ENCODE measurements at places on chromosomes 5 and 9.

DNA sequence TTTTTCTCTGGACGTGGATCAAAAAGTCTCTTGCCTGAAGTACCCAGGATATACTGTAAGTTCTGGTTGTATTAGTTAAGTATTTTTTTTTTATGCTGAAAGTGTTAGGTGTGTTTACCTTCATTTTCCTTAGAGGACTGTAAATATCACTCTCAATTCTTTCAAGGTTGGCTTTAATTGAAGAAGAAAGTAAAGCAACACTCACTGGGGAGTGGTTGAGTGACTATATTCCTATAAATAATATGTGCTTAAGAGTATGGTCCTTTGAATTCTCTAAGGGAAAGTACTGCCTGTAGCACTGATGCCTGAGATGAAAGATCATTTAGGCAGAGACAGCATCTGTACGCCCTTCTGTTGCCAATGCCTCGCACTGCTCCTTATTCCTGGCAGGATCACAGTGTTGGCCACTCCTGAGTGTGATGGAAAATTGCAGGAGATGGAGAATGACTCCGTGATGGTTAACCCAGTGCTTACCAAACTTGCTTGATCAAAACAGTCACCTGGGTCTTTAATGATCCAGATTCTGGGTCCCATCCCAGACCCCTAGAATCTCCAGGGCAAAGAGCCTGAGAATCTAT is 182.0 kb upstream of the MPDZ start:
- no peak for DNase-seq

- DNase-seq, result peak; percentile 6
Measured at GRCh38 chr5:18393565-18394442, 759.5 kb downstream of the TAF11L14 start.

DNA sequence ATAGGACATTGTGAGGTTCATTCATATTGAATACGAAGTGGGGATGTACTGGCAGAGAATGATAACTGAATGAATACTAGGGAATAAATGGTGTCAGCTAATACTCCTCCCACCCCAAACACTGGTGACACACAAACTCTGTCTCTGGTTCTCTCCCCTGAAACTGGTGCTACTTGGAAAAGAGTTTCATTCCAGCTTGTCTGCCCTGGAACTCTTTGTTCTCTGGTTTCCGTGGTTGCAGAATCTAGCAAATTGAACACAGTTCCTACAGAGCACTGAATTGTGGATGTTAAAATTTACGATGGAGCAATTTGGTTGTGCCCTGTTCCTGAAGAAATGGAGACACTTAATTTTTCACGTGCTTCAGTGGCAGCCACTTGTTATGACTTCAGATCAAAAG is 181.7 kb downstream of the KCTD16 start:
- no peak for DNase-seq

DNA sequence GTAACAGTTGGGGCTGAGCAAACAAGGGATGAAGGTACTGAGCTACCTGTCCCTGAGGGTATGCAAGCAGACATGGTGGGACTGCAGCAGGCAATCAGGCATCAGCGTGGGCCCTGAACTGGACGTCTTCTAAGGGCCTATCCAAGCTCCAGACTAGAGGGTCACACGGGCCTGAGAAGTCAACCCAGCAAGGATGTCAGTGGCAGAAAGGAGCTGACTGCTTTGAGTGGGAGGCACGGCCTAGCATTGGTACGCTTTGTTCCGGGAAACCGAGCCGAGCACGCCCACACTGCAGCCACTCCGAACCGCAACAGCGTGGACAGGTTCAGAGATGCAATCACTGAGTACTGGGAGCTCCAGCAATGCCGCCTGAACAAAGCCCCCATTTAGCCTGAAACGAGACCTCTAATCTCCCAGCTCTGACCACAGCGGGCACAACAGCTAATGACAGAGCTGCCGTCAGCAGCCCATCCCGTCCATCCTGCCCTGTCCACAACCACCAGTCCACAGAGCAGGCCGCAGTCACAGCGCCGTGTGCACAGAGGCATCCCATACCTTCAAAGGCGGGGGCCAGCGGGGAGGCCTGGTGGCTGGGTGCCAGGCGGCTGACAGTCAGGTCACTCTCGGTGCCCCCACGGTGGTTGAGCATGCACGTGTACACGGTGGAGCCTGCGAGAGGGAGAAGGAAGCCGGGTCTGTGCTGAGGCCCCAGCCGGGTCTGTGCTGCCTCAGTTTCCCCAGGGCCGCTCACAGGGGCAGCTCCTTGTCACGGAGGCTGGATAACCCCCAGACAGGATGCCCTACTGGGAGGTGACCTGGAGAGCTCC is 44.2 kb downstream of the SARDH start:
- DNase-seq, result no peak

DNA sequence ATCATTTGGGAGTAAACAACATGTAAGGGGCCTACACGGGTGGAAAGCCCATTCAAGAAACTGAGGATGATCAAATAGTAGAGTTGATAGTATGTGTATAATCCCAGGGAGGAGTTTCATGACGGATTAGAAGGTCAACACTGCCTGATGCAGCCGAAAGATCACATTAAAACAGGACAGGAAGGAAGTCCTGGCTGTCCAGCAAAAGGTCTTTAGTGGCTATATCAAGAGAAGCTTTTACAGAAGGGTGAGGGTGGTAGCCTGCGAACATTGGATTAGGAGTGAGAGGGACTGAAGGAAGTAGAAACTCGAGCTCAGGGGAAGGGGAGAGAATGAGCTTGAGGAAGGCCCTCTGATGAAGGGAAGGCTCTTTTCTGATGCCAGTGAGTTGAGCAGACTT is 36.0 kb downstream of the DOCK8 start:
- DNase-seq, result no peak

- no peak for DNase-seq
Measured at GRCh38 chr9:96020792-96021550, 145.5 kb downstream of the ERCC6L2 start.

GRCh38 chr9:112755016-112755427 is 4.5 kb downstream of the SNX30 start:
- DNase-seq, result peak; percentile 70

DNA sequence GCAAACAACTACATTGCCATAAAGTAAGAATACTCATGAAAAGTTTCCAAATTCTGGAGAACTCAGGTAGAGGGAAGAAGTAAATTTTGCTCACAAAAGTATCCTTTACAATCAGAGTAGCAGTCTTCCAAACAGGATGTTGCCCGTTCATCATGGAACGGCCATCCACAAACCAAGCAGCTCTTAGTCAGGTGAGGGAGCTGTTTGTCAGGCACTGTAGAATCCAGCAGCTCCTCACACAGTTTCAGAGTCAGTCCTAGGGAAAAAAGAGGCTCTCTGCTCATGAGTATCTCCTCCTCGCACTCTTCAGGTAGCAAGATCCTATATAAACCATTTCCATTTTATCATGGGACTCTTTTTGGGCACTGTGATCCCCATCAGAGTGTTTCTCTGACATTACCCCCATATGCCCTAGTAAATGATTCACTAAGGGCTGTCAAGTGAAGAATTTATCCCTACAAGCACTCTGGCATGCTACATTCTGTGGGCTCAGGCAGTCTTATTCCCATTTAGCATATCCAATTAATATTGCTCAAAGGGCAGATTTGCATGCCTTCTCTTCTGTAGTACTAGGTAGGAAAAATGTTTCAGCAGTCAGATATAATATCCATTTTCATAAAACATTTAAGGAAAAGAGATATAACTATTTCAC is 97.9 kb downstream of the WDR41 start:
- no peak for DNase-seq

DNA sequence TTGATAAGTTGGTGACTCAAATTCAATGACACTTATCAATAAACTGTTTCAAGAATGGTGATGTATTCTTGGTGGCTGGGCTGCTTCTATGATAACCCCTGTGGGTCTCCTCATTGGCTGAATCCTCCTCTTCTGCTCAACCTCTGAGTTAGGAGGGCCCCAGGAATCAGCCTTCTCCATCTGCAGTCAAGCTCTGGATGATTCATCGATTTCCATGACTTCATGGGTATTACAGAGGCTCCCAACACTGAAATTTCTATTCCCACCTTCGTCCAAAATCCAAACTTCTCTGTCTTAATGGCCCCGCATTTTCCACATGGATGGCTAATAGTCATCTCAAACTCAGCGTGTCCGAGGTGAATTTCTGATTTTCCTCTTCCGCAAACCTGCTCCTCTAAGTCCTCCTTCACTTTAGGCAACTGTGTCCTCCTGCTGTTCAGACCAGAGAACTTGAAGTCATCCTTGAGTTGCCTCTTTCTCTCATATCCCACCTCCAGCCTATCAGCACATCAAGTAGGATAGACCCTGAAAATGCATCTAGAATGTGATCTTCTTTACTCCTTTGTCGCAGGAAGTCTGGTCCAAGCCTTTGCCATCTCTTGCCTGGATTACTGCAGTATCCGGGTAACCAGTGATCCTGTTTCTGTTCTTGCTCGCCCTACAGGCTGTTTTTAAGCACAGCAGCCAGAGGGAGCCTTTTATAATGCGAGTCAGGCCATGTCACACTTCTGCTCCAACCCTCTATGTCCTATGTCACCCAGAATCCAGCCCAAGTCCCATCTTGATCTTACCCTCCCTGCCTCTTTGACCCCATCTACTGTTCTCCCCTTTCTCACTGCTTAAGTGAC is 41.4 kb upstream of the IL7R start:
- DNase-seq, result peak; percentile 21

- peak; percentile 74 for DNase-seq
Measured at GRCh38 chr9:27591093-27591492, 17.8 kb upstream of the C9orf72 start.

DNA sequence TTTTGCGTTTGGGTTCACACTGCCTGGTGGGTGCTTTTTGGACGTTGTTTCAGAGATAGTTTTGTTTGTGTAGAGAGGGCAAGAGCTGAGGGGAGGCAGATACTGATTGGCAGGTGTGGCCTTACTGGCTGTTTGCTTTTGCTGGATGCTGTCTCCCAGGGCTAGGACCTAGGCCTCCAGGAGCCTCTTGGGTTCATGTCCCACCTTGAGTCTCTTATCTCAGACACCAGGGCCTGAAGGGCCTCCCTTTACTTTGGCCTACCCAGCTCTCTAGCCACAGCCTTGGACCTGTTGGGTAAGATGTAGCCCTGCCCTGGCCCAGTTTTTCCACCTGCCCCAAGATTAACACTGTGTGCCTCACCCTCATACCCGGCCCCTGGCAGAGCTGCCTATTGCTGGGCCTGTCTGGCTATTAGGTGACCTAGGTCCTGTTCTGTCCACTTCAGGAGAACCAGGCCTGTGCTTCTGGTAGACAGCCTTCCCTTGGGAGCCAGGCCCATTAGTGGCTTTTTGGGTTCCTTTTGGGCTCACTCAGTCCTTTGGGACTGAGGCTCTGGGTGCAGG is 13.4 kb downstream of the PTPA start:
- DNase-seq, result no peak

DNA sequence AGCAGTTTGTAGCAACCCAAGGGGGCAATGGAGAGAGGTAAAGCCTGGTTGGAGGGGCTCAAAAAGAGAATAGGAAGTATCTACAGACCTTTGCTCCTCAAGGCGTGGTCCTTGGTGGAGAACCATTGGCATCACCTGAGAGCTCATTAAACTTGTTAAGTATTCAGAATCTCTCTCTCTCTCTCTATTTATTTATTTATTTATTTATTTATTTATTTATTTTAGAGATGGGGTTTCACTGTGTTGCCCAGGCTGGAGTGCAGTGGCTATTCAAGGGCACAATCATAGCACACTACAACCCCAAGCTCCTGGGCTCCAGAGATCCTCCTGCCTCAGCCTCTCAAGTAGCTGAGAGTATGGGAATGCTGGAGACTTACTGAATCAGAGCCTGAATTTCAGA is 193.1 kb upstream of the ADCY2 start:
- DNase-seq, result no peak

DNA sequence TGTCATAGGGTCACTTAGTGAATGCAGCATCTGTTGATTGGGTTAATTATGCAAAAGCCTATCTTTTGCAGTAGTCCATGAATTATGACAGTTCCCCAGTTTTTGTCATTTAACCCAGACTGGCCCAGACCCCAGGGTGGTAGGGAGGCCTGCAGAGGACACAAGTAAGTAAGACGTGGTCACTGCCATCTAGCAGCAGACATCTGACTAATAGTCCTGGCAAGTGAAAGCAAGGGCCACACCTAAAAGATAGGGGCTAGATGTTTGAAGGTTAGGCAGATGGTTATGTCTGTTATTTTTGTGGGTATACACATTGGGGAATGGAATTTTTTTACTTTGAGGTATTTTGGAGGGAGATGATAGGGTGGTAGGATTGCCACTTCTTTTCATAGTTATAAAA is 48.0 kb downstream of the RAB14 start:
- no peak for DNase-seq

DNA sequence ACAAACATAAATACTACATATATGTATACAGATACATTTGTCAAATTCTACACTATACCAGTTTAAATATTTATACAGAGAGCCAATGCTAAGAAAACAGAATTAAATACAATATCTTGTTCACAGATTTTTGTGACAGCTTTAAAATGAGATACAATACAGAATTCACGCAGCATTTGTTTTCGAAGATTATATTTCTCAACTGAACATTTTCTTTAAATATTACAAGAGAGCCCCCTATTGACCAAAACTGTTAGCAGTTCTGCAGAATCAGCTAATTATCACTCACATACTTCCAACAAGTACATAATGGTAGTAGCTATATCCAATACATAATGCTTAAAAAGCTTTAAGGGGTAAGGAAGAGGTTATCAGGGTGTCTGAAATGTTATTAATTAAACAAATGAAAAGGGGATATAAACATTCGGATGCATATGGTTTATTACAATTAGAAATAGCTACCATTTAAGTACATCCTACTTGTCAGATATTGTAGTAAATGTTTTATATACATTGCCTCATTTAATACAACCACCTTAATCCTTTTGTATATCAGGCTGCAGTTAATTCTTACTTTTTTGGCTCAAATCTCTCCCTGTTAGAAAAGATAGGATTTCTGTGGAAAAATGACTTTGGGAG is 31.7 kb downstream of the ZDHHC21 start:
- DNase-seq, result no peak

- no peak for DNase-seq
Measured at GRCh38 chr5:170319301-170319700, 21.7 kb upstream of the LCP2 start.

- no peak for DNase-seq
Measured at GRCh38 chr9:130448035-130448624, 3.4 kb downstream of the ASS1 start.

DNA sequence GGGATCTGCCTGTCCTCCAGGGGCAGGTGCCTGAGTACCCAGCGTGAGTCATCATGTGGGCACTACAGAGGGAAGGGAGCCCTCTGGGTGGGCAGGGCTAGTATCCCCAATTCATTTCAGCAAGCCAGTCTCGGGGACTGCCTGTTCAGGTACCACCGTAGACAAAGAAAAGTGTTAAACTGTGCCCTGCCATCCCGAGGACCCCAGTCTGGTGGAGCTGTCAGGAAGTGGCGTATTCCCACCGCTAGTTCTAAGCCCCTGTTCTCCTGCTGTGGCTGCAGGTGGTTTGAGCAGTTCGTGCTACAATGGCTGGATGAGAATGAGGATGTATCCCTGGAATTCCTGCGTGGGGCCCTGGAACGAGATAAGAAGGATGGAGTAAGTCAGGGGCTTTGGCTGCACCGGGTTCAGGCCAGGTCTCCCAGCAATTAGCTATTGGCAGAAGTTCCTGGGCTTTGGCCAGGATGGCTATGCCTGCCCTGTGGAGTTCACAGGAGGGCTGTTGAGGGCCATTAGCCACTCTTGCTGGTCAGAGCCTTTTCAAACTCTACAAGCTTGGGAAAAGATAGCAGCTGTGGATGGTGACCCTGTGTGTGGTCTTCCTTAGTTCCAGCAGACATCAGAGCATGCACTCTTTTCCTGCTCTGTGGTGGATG is 93.2 kb upstream of the RUSC2 start:
- DNase-seq, result no peak

- DNase-seq, result no peak
Measured at GRCh38 chr5:177372910-177373309, 11.3 kb upstream of the SLC34A1 start.

Data from CD14-positive monocyte (primary cell).